Stimulated activated CD4-positive, alpha-beta T cell treated with anti-CD3 and anti-CD28 coated beads, Interleukin-12 subunit alpha, Interleukin-12 subunit beta, amount 100 ng/mL, for 48 hours (primary cell): ENCODE measurements at places on chromosomes 5 and 9.

DNA sequence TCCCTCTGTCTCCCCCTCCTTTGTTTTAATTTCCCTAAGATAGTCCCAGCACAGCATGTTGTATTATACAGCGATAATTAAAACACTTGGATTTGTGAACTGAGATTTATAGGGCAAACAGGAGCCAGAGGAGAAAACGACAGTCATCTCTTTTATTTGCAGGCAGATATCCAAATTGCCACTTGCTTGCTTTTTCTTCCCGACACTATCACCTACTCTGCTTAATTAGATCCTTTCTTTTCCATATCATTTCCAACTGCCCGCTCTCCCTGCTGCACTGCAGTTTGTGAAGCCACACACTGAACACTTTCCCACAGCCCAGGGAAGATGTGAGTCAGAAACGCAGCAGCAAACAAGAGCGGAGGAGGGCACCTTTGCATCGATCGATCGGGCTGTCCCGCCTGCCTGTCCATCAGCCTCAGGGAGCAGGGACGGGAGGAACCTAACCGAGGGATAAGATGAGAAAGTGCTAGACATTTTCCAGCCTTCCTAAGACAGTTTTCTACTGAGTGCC, 35.8 kb upstream of the SPRY4 start:
- DNase-seq = no peak

- DNase-seq = no peak
These were observed 301.8 kb upstream of the TRPC7 start for GRCh38 chr5:136666970-136667620.

GRCh38 chr9:6305954-6306563, 22.1 kb upstream of the TPD52L3 start:
- DNase-seq = no peak

- no peak for DNase-seq
These were observed 320.8 kb downstream of the CCDC171 start for GRCh38 chr9:15873573-15874177.

DNA sequence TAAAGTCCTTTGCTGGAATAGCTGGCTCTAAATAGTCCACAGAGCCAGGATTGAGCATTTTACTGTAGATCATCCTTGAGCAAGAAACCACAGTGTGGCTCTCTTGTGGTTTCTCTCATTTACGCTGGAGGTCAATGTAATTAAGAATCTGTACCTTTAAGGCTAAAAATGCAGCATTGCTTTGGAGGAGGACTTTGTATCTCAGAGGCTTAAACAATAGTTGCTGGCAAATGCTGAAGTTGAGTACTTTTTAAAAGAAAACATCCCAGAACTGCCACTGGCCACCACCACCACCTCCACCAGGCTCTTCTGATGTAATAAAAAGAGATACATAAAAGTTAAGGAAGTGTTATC, 177.3 kb upstream of the ADAMTSL1 start:
- no peak for DNase-seq

DNA sequence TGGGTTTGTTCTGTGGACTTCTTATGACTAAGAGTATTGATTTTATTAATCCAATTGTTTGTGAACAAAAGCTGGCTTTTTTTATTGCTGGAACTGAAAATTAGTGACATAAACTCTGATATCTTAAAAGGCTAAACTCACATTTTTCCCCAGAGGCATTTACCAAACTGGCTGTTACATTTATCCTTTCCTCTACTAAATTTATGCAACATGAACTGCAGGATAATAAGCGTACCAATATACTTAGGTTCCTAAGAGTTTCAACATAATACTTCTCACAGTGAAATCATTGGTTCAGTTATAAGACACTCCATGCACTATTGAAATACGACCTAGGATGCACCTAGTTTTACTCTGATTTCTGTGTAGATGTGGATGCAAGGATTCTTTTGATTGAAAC, 560.8 kb upstream of the WWC1 start:
- DNase-seq = no peak

DNA sequence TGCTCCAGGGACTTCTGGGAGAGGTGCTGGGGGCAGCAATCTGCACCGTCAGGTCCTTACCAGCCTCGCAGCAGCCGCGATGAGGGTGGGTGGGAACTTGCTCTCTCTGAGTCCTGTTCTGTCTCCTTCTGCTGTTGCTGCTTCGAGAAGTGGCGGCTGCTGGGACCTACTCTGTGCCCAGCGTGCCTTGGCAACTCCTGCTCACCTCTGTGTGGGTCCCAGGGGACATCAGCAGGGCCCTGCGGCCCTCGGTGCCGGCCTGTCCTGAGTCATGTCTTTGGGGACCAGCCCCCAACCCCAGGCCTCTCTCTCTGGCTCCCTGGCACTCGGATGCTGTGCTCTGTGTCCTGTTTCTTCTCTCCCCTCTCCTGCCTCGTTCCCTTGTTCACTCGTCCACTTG, 49.5 kb downstream of the KCNT1 start:
- DNase-seq = no peak

GRCh38 chr5:95907067-95907705, 54.5 kb downstream of the ELL2 start:
- DNase-seq = no peak

DNA sequence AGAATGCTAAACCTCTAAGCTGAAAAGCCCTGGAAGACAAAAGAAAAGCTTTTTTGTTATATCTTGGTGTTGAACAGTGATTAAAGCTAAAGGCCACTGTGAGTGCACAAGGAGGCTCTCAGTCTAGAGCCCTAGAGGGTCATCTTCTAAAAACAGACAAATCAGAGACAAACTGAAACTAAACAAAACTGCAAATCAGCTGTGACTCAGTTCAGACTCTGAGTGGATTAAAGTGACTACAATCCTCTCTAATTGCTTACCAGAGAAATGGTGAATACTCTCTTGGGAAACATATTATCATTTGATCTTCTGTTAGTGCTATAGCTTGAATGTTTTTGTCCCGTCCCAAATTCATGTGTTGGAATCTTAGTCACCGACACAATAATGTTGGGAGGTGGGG, 491.9 kb downstream of the CDH18 start:
- no peak for DNase-seq

GRCh38 chr5:44022622-44023021, 366.6 kb downstream of the FGF10 start:
- no peak for DNase-seq

DNA sequence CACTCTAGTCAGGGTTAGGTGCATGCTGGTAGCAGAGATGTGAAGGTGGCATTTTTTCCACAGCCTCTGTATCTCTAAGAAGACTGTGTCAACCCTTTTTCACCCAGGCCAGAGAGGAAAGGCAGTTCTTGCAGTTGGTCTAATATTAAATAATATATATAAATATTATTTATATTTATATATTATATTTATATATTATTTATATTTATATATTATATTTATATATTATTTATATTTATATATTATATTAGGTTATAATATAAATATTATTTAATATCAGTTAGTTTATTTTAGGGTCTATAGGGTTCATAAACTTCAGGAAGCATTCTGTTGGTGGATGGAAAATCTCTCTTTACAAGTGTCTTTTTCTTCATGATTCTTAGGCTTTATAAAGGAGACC, 218.6 kb upstream of the DMRTA1 start:
- no peak for DNase-seq

- DNase-seq = no peak
These were observed 63.0 kb downstream of the ADAMTS12 start for GRCh38 chr5:33828626-33829308.

DNA sequence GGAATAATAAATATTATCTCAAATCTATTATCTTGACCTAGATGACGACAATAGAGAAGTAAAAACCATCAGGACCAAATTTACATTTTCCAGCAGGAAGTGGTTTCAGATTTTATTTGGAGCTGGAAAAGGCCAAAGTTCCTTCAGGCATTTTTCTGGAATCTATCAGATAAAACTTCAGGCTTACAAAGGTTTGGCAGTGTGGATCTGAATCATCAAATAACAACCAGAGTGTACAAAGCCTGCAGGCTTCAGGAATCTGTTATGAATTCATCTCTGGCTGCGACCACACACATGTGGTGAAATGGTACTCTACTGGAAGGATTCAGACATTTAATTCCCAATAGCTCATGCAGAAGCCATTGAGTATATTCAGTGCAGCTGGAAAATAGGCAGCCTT, 726.4 kb upstream of the GRAMD2B start:
- no peak for DNase-seq

GRCh38 chr5:14581891-14582796, 552 bp downstream of the OTULINL start:
- DNase-seq = peak; percentile 62

- no peak for DNase-seq
These were observed 13.2 kb upstream of the LVRN start for GRCh38 chr5:115949096-115949495.

- no peak for DNase-seq
These were observed 41.6 kb downstream of the RAB14 start for GRCh38 chr9:121160025-121160424.

DNA sequence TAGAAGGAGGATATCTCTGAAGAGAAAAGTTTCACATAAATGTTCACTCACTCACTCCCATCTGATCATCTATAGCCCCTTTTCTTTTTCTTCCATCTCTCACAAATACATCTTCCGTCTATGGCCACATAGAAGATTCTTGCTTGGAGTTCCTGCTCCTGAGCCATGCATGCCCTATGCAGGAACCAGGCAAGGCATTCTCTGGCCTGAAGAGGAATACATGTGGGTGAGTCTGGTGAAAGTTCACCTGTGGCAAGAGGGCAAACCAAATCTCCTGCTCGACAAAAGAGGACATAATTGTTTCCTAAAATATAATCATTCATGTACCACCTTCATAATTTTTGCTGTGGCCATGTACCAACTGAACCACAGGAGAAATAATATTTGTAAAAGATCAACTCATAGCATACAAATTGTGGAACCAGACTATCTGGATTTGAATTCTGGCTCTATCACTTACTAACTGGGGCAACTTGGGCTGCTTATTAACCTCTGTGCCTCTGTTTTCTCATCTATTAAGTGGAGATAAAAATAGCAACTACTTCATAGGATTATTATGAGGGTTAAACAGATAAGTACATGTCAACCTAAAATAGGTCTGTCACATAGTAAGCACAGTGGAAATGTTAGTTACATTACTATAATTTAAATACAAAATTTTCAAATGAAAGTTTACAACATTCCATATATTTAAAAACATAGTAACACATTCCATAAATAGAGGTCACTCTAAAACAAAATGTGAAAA, 121.2 kb upstream of the NFIB start:
- DNase-seq = no peak

- DNase-seq = no peak
These were observed 958 bp upstream of the LCN8 start for GRCh38 chr9:136759001-136759400.

GRCh38 chr5:125037020-125037419, 290.6 kb upstream of the ZNF608 start:
- DNase-seq = no peak

DNA sequence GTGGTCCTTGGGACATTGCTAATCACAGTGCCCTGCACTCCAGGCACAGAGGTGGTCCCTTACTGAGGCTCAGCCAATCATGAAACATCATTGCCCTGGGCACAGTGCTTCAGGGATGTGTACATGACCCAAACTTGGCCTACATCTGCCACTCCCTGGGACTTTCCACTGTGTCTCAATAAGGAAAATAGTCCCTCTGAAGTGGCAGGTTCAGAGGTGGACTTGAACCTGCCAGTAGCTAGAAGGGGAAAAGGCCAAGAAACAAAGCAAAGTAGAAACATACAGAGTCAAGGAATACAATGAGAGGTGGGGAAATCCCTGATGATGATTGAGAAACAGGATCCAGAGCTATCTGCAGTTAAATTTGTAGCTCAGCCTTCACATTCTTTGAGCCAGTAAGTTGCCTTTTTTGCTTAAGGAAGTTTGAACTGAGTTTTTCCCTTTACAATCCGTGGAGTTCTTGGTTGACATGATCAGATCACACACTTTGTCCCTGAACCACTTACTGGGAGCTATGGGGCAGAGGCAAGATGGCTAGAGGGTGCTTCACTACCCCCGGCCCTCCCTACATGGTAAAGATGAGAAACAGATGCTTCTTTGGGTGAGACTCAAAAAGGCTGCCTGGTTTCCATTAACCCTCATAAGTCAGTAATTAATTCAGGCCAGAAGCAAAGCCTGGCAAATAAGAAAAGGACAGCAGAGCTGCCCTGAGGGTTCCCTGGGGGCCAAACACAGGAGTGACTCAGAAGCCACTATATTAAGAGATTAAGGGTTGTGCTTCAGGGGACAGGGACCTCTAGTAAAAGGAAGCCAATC, 57.6 kb downstream of the SH3TC2 start:
- no peak for DNase-seq

- DNase-seq = no peak
These were observed at the start of gene RGS3 for GRCh38 chr9:113463418-113464285. RGS3 (plus strand) TSS chr9:113463727; CDS start chr9:113463803, 76 bp downstream.

DNA sequence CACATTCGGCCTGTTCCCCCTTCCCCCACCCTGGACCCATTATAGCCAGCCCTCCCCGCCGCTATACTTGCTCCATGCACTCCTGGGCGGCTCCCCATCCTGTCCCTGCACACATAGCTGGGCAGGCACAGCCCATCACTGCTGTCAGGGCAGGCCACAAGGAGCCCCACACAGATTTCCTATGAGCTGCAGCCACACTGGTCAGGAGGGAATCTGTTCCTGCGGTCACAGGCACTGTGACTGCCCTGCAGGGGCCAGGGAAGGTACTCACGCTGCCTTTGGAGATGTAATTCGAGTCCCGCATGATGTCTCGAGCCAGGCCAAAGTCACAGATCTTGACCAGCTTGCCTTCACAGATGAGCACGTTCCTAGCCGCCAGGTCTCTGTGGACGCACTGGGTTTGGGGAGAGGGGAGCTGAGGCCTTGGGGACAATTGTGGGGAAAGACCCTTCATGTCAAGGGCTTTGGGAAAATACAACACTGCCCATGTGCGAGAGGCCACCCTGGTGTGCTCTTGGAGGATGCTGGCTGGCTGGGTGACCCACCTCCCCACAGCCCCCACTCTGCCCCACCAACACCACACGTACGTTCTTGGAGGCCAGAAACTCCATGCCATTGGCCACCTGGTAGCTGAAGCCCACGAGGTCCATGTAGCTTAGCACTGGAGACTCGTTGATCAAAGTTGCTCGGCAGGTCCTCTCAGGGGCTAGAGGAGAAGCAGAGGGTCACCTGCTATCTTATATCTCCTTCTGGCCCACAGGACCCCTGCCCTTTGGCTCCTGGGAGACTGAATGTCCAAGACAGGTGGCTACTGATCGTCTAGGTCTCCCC, 34.5 kb upstream of the CSF1R start:
- DNase-seq = no peak

GRCh38 chr5:129460672-129460935, 506 bp downstream of the ADAMTS19 start:
- DNase-seq = no peak

DNA sequence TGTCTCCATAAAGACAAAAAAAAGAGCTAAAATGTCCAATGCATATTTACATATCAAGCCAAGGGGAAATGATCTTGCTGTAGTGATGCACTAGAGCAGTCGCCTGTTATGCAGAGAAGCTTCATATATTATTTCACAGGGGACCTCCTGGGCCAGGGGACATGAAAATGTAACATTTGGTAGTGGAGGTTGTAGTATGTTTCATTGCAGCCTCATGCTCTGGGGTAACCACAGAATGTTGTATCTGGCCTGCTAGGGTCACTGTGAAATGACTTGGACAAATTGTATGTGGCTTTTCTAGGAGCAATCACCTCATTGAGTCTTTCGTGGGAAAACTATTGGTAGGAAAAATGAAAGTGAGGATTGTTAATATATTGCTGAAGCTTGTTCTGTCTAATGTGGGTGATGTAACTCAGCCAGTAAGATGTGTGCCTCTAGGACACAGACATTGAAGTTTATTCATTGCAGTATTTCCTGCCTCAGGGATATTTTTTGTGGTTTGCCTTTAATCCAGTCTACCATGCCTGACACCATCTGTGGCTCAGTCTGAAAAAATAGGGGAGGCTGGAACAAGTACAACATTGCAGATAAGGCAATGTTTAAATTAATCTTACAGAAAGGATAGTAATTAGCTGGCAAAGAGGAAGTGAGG, 430.8 kb upstream of the TNC start:
- no peak for DNase-seq
